Left hindlimb (tissue), 1 donor: ENCODE measurements at places on chromosomes 5 and 9.
A peak's percentile ranks its signal among the peaks of the same experiment; 100 is the strongest.

GRCh38 chr5:61298066-61298465, 34.0 kb upstream of the ZSWIM6 start:
- no peak for DNase-seq

DNA sequence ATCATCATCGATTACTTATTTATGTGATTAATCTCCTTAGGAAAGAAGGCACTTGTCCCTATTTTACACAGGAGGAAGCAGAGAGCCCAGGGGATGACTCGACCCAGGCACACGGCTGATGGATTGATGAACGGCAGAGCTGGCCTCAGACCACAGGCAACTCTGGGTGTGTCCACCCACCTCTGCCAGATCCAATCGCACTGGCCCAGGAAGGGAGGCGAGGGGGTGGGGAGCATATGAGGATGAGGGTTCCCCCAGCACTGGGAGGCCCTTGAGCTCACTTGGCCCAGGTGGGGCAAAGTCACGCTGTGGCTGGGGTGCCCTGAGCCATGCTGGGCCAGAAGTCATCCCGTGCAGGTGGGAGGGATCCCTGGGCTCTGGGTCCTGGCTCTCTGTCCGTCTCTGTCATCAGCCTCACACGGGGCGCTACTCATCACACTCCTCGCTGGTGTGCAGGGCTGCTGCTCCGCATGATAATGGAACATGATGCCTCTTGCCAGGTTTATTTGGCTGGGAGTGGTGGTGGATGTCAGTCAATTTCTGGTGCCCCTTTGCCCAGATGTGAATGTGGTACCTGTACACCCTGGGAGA, 160.1 kb downstream of the GAPVD1 start:
- DNase-seq = no peak

- no peak for DNase-seq
Measured at GRCh38 chr9:125681086-125681622, 25.9 kb downstream of the MAPKAP1 start.

GRCh38 chr9:91771027-91771426, 179.0 kb downstream of the ROR2 start:
- DNase-seq = peak; percentile 85

DNA sequence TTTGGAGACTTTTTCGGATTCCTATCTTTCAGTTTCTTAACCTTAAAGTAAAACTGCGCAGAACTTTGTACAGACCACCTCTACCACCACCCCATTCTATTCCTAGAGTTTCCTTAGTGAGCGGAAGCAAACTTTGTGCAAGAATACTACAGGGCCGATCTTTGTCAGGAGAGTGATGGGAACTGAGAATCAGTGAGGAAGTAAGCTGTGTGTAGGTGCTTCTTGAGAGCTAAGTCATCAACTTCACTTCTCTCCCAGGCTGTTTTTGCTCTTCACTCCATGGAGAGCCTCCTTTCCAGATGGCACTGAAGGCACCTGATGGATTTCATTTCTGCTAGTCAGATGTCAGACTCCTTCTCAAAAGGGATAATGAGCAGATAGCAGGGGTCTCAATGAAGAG, 127.3 kb downstream of the SPATA31D1 start:
- DNase-seq = no peak

DNA sequence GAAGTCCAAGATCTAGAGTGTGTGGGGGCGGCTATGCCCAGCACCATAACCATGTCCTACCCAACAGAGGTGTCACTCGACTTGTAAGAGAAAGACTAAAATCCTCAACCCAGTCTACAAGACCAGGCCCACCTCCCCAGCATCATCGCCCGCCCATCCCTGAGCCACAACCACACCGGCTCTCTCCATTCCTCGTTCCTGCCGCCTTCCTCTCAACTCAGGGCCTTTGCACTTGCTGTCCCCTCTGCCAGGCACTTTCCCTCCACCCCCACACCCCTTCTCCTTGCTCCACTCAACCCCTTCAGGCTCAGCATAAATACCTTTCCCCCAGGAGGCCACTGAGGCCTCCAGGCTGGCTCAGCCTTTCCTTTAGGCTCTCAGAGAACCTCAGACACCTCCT, 69.3 kb downstream of the PAX5 start:
- DNase-seq = no peak

GRCh38 chr5:73592551-73592950, 27.0 kb downstream of the UTP15 start:
- DNase-seq = no peak

- DNase-seq = no peak
Measured at GRCh38 chr9:85212887-85213286, 528.9 kb downstream of the AGTPBP1 start.

DNA sequence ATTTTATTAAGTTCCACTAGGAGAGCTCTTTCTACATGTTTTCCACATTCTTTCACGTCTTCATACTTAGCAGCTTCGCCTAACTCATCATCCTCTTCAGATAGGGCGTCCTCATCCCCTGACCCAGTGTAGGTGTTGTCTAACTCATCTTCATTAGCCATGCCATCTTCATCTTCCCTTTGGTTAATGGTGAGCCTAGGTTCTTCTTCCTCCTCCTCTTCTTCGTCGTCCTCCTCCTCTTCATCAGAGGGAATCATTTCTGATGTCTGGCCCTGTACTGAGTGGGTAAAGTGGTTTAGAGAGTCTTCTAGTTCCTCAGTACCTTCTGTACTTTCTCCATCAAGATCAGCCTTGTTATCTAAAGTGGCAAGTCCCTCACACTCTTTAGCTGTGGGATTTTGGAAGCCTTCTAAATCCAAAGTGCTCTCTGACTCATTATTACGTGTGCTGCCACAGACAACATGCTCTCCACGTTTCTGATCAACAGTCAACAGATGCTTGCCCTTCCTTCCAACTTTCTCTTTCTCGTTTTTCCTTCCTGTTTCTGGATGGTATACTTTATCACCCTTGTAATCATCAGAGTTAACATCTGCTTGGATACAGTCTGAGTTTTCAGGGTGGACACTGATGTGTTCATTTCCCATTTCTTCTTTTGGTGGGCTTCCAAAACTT, 31.1 kb downstream of the TUT7 start:
- no peak for DNase-seq

- DNase-seq = no peak
Measured at GRCh38 chr5:132434416-132435286, 55.9 kb downstream of the IRF1 start.

DNA sequence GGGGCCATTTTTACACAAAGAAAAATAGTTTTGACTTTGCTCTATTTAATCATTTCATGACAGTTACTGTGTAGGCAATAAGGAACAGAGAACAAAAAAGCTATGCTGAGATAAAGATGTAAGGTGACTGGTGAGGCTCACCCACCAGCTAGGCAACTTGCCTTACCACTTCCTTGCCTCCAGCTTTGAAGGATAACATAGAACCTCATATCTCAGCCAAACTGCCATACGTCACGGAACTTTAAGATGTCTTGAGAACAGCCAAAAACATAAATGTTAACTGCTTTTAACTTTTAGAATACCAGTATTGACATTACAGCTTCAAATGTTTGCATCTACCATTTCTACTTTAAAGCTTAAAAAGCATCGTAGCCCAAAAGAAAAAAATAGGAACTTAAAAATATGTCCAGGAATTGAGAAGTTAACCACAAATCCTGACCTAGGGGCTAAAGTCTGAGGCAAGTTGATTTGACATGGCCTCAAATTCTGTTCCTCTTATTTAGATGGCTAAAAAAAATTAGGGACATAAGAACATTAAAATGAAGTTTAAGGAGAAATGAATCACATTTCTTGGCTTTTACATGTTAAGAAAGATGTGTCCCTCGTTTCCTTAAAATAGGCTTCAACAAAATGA, 7.7 kb upstream of the GCNT4 start:
- DNase-seq = no peak

DNA sequence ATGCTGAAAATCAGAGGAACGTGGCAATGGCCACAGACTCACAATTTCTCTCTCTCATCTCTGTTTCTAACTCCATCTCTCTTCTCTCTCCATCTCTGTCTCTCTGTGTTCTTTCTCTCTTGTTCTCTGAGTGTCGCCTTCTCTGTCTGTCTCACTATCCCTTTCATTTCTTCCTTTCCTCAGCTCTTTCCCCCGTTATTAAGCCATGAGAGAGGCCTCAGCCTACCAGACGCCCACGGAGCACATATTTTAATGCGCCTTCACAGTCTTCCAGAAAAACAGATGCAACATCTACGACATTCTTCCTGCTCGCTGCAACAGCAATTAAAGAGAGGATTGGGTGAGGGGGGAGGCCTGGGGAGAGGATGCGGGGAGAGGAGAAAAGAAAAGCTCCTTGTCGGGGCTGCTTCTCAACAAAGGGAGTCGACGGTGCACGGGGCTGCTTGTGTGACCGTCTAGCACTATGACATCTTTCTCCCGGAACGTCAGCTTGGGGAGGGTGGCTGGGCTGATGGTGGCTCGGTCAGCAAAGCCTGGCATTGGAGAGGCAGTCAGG, 37.7 kb upstream of the NEURL1B start:
- no peak for DNase-seq

GRCh38 chr9:124794902-124795491, 18.1 kb downstream of the OLFML2A start:
- DNase-seq = no peak

GRCh38 chr9:34179213-34180136, 632 bp downstream of the UBAP1 start:
- no peak for DNase-seq

DNA sequence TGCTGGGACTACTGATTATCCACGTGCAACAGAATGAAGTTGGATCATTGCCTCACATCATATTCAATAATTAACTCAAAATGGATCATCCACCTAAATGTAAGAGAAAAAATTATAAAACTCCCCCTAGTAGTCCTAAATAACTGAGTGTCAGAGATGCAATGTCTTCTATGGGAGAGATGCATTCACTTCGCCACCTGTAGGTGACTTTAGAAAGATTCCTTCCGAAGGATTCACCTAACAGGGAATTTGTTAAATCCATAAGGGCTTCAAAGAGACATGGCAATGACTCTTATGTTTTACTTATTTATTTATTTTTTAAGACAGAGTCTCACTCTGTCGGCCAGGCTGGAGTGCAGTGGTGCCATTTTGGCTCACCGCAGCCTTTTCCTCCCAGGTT, 526.0 kb downstream of the MTRR start:
- DNase-seq = no peak

- no peak for DNase-seq
Measured at GRCh38 chr5:167820101-167820990, 471.1 kb upstream of the WWC1 start.

- DNase-seq = no peak
Measured at GRCh38 chr5:176381979-176382378, 6.4 kb downstream of the NOP16 start.

DNA sequence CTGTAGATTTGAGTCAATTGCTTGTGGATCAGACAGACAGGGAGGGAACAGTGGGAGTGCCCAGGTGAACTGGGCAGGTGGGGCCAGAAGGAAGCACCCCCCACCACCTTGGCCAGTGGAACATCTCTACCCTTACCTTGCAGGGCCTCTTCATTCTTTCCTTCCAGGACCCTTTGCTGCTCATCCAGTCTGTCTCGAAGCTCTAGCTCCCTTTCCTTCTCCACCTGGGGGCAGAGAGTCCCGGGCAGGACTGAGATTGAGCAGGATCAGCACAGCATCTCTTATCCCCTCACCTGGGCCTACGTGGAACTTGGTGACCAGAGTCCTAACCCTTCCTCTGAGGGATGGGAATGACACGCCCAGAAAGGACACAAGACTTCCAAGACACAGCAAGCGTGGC, 25.0 kb downstream of the CCDC69 start:
- no peak for DNase-seq

DNA sequence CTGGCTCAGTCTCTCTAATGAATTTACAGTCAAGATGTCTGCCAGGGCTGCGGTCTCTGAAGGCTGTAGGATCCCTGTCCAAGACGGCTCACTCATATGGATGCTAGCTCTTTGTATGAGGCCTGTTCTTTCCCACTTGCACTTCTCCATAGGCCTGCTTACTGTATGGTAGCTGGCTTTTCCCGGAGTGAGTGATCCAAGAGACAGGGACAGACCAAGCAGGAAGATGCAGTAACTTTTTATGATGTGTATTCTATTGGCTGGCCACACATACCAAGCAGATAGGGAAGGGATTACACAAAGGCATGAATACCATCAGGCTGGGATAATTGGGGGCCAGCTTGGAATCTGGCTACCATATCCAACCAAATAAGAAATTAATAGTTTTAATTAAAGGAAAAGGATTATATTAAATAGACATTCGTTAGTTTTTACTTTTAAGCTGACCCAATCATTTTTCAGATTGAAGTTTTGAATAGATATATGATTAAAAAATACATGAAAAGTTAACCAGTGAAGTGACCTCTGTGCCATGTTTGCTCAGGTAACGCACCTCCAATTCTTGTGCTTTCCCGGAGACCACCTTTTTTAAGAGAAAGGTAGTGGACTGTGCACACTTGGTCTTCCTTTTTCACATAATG, 20.6 kb downstream of the NSD1 start:
- DNase-seq = no peak

DNA sequence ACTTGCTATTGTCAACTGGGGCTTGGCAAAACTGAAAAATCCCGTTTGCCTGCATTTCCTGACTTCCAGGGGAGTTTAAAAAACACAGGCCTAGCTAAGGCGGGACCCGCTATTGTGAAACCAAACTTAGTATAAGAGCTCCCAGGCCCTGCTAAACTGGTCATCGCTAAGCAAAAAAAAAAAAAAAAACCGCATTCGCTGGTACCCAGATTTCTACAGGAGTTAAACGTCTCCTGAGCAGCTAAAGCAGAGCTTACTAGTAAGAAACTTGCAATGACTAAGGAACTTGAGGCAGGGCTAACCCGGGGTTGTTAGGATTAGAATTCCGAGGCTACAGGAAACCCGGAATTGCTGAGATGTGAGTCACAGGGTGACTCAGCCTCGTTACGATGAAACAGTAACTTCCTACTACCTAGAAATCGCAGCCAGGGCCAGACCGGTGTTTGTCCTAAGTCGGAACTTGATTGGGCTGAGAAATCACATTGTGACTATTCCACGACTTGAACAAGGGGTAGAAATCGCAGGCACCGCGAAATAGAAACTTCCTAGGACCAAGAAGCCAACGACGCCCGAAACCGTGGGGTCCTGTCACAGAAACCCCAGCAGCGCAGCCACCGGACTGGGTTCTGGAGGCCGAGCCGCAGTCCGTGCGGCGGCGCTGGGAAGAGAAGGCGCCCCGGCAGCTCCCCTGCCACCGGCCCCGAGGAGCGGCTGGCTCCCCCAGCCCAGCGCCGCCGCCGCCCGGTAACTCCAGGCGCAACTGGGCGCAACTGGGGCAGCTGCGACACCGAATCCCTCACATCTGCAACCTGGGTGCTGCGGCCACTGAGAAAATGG, 89.4 kb downstream of the ANXA2R start:
- DNase-seq = peak; percentile 72

DNA sequence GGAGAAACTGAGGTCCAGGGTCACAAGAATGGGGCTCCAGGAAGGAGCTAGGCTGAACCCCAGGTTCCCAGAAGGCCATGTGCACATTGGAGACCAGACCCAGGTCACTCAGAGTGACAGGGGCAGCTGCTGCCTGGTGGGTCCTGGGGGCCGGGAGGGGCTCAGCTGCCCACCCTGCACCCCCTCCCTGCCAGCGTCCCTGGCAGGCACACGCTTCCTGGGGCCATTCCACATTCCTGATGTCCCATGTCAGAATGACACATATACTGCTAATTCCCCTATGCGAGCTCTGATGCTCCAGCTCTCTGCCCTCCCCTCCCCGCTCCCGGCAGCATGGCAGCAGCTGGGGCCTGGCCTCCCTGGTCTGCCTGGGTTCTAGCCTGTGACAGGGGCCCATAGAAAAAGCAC, 14.0 kb downstream of the FGFR4 start:
- DNase-seq = peak; percentile 79

GRCh38 chr9:38172586-38172985, 103.6 kb upstream of the SHB start:
- no peak for DNase-seq
